ENCODE measurements at places on chromosomes 16 and 17.

DNA sequence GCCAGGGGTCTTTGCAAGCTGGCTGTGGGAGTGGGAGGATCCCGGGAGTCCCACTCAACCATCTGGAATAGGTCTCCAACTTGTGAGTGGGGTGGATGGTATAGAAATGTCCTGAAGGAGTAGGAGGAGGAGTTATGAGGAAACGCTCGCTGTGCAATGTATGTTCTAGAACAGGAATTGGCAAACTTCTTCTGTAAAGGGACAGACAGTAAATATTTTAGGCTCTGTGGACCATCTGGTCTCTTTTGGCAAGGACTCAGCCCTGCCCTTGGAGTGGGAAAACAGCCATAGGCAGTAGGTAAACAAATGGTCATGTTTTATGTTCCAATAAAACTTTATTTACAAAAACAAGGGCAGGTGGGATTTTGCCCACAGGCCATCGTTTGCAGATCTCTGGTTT, 149.2 kb downstream of the NPIPB5 start:
- DNase-seq = no peak

DNA sequence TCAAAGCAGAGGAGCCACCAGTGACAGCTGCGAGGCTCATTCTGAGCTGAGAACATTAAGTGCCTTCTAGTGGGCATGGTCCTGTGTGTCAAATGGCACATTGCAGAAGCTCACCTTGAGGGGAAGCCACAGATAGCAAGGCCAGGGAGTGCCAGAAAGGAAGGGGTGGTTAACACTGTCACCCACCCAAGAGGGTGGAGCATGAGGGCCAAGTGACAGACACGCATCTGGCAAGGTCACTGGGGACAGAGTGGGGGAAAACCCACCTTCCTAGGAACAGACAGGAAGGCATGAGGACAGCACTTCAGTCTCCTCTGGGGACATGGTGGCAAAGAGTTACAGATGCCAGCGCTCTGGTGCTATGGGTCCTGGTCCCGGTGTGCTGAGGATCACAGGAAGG, 22.1 kb downstream of the NUBP1 start:
- DNase-seq = no peak

DNA sequence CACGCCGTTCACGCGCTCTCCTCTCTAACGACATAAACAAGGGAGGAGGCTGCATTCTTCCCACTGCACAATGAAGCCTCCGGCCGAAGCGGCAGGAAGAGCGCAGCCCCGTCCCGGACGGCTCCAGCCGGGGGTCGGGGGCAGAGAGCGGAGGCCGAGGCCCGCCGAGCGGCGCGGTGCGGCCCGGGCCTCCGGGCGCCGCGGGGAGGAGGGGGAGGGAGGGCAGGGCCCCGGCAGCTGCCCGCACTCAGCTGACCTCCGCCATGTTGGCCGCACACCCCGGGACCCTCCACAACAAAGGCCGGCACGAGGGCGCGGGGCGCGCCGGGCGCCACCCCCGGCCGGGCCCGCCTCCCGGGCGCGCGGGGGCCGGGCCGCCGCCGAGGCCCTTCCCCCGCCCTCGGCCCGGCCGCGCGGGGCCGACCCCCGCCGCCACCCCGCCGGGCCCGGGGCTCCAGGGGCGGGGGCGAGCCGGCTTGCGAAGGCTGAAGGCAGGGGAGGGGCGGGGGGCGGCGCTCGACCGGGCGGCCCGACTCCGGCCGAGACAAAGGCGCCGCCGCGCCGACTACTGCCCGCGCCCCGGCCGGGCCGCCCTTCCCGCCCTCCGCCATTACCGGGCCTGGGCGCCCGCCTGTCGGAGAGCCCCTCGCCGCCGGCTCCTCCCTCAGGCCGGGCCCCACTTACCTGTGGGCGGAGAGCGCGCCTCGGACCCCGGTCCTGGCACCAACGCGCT, 527 bp downstream of the SIAH1 start:
- DNase-seq = peak; percentile 30

GRCh38 chr16:79981814-79982213, 381.3 kb upstream of the MAF start:
- no peak for DNase-seq

DNA sequence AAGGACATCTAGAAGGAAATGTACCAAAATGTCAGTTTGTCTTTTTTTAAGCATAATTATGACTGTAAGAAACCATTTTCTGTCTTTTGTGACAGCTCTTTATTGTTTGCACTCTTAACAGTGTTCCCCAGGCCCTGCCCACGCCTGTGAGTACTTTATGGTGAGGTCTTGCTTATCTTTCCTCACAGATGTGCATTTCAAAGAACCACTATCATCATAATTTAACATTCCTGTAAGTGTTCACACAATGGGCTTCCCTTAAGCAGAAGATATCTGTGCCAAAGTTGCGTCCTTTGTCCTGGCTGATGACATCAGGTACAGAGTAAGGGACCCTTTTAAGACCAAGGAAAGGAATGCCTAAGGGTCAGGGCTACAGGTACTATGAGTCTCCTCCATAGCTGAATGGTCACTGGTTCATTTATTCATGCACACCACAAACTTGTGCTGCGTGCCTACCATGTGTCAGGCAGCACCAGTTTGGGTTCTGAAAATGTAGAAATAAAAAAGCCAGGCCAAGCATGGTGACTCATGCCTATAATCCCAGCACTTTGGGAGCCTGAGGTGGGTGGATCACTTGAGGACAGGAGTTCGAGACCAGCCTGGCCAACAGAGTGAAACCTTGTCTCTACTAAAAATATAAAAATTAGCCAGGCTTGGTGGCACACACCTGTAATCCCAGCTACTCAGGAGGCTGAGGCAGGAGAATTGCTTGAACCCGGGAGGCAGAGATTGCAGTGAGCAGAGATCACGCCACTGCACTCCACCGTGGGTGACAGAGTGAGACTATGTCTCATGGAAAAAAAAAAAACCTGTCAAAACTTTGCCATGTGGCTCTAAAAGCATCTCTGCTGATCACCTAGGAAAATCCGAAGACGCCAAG, 55.4 kb upstream of the NLK start:
- DNase-seq = no peak

- no peak for DNase-seq
Observed at GRCh38 chr16:89784406-89784805, 32.0 kb downstream of the FANCA start.

DNA sequence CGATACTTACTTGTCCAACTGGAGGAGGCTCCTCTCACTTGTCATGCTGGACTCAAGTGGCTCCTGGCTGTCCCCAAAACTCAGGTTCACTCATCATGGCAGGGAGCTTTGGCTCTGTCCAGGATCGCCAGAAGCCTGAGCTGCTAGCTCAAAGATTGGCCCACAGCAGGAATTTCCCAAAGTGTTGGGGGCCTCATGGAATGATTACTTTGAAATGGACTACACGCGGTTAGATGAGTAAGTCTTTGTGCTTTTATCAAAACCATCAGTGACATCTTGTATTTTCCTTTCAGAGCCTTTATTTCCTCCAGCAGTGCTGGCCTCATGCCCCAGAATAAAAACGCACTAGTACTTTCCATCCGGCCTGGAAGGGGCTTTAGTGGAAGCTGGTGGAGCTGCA, 29.2 kb upstream of the PHB1 start:
- peak; percentile 27 for DNase-seq

GRCh38 chr16:51146256-51146924, 4.7 kb downstream of the SALL1 start:
- DNase-seq = peak; percentile 74

- no peak for DNase-seq
Observed at GRCh38 chr16:11398136-11398535, 52.9 kb downstream of the RMI2 start.

- no peak for DNase-seq
Observed at GRCh38 chr16:1975432-1976215, 3.8 kb downstream of the TBL3 start.

DNA sequence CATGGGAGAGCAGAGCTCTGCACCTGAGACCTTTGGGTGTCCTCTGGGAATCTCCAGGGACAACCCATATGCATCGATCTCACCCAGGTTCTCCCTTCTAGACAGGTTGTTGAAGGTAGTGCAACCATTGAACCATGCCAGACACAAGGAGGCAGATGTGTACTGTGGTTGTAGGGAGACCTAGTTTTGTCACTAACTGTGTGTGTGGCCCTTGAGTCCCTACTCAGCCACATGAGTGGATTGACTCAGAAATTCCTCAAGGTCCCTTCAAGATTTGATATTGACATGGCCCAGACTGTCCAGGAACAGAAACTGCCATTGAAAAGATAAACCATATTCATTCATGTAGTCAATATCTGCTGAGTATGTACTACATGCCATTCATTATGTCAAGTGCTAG, 396.4 kb upstream of the CCL2 start:
- no peak for DNase-seq

DNA sequence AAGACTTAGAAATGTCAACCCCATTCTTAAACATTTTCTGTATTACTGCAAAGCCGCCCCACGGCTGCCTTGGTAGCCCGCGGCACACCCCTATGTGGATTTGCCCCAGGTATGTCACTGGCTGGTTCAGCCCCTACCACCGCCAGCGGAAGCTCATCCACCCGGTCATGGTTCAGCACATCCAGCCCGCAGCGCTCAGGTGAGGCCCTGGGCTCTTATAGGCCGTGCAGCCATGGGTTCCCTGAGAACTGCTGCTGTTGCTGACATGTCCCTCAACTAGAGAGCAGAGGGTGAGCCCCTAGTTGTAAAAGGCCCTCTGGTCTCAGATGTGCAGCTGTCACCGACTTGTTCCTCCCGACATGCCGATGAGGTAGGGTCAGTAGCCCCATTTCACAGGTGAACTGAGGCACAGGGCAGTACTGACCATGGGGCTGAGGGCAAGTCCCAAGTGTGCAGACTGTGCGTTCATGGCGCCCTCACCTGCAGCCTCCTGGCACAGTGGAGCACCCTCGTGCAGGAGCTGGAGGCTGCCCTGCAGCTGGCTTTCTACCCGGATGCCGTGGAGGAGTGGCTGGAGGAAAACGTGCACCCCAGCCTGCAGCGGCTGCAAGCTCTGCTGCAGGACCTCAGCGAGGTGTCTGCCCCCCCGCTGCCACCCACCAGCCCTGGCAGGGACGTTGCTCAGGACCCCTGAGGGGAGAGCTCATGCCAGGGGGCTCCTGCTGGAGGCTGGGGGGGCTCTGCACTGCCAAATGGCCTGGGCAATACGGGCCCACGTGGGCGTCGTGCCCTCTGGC, 8.7 kb downstream of the CYBC1 start:
- DNase-seq = no peak

DNA sequence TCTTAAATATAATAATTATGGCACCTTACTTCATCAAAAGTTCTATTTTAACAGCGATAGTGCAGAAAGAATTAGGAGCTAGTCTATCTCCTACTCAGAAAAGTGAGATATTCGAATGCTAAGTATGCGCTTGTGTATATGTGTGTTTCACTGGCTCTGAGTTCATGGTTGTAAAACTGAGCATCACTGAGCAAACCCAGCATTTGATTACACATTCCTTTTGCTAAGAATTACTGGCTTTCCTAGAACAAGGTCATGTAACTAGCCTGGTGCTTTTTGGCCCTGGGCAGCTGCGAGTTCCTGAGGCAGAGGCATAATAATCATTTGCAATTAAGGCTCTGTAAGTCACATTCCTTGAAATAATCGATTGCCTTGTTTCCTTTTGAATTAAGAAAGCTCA, 157.2 kb downstream of the SNX29 start:
- DNase-seq = no peak

DNA sequence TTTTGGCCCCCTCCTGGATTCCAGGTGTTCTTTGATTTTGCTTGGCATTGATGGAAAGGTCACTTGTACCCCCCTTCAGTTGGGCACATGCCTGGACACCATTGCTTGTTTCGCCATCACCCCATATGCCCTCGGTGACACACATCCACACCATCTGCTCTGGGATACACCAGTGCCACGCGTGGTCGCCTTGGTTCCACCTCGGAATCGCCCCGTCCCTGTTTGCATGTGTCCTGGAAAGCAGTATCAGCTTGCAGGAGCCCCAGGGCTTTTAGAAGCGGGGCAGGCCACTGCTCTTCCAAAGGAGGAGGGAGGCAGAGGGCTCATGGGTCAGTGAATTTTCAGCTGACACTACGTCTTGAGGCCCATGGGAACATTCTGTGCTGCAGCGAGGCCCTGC, 607.9 kb downstream of the KCNJ18 start:
- DNase-seq = no peak

DNA sequence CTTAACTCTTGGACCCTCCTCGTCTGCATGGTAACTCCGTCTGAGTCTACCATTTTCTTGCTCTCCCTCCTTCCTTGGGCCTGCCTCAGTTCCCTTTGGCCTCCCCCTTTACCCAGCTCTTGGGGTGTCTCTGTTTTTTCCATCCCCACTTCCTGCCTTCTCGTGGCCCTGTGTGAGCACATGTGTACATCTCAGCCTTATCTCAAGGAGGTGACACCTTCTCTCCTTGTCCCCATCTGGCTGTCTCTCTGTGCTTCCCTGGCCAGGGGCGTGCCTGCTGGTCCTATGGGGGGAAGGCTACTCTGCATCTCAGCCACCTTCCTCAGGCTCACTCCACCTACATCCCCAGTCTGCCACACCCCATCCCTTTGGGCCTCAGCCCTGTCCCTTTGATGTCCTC, 6.6 kb downstream of the CTF1 start:
- DNase-seq = no peak

DNA sequence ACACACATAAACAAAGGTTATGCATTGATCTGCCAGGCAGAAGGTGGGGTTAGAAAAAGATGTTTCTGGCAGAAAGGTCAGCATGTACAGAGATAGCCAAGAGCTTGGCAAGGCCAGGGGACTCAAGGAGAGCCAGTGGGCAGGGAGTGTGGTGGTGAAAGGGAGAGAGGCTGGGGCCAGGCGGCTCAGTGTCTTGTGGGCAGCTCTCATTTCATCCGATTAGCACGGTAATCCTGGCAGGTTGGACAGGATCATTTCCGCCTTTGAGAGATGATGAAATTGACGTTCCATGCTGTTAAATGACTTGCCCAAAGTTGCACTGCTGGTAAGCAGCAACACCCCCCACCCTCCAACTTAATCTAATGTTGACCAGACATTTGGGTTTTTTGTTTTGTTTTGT, 3.6 kb downstream of the CHD9 start:
- no peak for DNase-seq

DNA sequence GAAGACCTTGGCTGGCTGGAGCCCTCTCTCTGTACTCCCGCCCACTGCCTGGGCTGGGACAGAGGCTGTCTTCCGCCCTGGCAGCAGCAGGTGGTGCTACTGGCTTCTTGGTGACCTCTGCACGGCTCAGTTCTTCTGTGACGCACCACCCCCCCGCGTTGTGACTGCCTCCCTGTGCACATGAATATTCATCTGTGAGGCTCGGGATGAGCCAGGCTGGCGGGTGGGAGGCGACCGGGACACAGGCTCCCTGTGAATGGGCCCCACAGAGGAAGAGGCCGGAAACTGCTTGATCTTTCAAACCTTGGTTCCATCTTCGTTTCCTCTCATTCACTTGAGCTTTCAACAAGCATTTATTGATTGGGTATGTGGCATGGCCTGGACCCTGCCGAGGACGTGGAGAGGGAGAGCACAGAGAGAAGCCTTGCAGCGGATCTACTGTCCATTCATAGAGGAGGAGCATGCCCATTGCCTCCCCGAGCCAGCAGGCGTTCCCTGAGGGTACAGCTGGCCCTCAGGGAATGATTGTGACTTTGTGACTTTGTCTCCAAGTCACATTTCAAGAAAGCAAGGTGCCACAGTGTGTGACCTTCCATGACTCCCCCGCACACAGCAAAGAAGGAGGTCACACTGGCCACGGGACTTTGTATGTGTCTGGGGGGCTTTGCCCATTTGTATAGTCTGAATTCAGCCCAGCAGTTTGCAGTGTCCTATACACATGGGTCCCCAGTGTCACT, 45.0 kb downstream of the B9D1 start:
- DNase-seq = peak; percentile 84

Data from fibroblast of mammary gland (primary cell).